Activated CD4-positive, alpha-beta T cell treated with anti-CD3 and anti-CD28 coated beads for 4 hours (primary cell): ENCODE measurements at places on chromosomes 5 and 9.

DNA sequence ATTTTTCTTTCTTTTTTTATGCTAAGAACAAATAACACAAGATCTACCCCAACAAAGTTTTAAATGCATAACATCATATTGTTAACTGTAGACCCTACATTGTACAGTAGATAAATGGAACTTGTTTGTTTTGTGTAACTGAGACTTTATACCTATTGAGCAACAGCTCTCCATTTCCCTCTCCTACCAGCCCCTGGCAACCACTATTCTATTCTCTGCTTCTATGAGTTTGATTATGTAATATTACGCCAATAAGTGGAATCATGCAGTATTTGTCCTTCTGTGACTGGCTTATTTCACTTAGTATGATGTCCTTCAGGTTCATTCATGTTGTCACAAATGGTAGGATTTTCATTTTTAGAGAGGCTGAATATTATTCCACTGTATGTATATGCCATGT lies 308.2 kb upstream of the PRR16 start:
- no peak for DNase-seq

DNA sequence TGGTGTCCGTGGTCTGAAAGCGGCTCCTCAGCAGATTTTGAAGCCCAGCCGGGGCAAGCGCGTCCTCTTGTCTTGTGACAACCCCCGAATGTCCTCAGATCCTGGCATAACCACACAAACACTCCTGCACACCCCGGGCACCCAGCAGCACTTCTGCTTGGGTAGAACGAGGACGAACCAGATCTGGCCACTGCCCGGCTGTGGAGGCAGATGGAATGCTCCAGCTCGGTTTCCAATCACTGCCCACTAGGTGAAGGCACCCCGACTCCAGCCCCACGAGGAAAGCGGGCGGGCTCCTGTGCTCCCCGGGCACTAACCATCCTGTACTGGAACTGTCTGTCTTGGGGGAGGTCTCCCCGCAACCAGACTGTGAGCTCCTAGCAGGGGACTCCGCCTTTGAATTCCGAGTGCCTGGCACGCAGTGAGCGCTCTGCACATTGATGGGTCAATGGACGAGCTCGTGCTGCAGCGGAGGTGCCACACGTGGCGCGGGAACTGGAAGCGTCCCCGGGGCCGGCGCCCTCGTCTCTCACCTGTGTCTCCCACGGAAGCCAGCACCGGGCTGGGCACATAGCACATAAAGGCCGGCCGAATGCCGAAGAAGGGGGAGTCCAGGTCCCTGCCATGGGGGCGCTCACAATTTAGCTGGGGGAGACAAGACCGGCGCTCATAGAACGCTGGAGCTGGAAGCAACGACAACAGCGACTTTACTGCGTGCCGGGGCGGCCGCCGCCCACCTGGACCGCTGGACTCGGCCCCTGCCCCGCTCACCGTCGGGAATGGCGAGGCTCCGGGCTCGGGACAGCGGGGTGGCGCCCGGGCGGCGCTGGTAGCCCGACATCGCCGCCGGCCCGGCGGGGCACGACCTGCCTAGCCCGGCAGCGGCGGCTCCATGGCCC lies 608 bp downstream of the ENTR1 start:
- peak; percentile 49 for DNase-seq

DNA sequence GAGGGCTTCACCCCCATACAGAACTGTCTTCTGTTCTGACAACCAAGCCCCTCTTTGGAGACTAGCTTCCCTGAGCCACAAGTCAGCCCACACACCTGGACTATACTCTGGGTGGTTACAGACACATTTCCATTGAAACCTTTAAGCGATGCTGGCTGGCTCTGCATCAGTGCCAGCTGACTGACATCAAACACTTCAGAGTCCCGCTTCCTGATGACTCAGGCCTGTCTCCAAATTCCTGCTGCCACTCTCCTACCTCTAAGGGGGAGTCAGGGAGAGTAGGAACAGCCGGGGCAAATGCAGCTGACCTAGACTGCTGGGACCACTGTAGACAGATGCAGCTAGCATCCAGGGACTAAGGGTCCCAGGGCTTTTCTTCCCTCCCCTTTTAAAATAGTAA lies 59.4 kb downstream of the SIL1 start:
- no peak for DNase-seq

GRCh38 chr9:111896942-111897600 lies 457 bp downstream of the UGCG start:
- DNase-seq, result peak; percentile 56
